ENCODE measurements at places on chromosomes 11 and 22. TPM values are rescaled to one million over a fixed set of nuclear protein-coding genes. Genes with fewer than 3 reads are reported as not detected.

DNA sequence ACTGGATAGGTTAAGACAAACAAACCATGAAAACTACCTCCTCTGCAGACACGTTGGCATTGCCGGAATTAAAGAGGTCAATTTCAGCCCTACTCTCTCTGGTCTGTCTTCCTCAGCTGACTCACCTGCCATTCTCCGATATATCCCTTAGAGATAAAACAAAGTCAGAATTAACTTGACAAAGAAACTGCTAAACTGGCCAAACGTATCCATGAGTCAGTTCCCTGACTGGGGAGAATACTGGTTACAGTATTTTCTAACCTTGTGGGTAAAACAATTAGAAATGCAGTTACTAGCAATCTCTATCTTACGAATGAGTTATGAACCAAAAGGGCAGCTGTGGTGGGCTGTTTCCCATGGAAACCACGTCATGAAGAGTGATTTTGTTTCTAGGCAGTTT is 96.2 kb downstream of the RDX start:
- H3K4me3 ChIP-seq = no peak overlapping the region
- no peak for DNase-seq
- H3K27ac ChIP-seq = no peak overlapping the region
- H3K36me3 ChIP-seq = no peaks in the 10 kb centered on the region
- H3K4me1 ChIP-seq = no peaks in the 10 kb centered on the region

DNA sequence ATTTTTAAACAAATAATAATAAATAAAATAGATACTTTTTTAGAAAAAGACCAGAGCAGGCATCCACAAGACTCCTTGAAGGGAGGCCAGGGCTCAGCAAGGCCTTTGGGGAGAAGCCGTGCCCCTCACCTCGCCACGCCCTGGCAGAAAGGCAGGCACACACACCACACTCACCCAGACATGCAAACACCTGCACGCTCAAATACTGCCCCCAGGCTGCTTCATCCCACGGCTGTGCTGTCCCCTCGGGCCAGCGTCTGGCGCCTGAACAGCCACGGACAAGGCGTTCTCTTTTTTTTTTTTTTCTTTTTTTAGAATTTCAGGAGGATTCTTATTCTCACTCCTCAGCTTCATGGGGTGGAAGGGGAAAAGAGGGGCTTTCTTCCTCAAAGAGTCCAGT is 1.5 kb downstream of the FADS3 start:
- no peaks in the 10 kb centered on the region for H3K4me1 ChIP-seq
- no peak overlapping the region for H3K27ac ChIP-seq
- DNase-seq = no peak
- no peaks in the 10 kb centered on the region for H3K36me3 ChIP-seq
- peak overlapping the region; percentile 43 for H3K4me3 ChIP-seq

DNA sequence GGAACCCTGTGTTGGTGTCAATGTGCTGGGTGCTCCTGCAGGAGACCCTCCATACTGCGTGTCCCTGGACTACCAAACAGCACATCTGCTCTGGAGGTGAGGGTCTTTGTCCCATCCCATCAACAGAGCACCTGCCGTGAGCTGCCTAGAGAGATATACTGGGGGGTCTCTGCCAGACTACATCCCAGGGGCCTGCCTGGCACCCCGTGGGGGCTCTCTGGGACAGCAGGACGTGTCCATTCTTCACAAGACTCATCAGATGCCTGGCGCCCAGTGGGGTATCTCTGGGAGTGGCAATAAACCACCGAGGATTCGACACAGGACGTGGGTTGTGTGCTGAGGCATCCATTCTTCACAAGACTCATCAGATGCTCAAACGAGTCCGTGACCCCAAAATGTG is 42.7 kb downstream of the SHANK2 start:
- H3K4me3 ChIP-seq = no peak overlapping the region
- H3K27ac ChIP-seq = no peak overlapping the region
- peak; percentile 36 for DNase-seq
- no peaks in the 10 kb centered on the region for H3K27me3 ChIP-seq
- H3K4me1 ChIP-seq = no peaks in the 10 kb centered on the region

Gene SIDT2
- total RNA-seq = 81.3 TPM

Gene FJX1
- 5.8 TPM for total RNA-seq

DNA sequence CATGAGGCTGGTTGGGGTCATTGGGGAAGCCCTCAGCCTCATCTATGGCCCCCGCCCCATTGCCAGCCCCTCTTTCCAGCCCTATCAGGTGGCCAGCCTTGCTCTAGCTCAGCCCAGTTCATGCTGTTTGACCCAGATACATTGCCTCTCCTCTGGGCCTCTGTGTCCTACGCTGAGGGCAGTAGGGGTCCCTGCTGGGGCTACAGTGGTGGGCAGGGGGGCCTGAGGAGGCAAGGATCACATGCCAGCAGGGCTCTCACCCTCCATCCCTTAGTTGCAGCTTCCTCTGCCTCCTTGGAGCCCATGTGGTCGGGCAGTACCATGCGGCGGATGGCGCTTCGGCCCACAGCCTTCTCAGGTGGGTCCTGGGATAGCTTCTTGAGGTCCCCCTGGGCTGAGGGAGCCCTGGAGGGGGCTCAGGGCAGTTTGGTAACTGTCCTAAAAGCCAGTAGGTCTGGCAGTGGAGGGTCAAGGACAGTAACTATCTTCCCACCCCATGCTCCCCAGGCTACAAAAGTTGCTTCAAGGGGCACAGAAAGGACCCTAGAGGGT is 19.2 kb downstream of the EMID1 start:
- no peaks in the 10 kb centered on the region for H3K27me3 ChIP-seq
- H3K27ac ChIP-seq = no peak overlapping the region
- H3K36me3 ChIP-seq = no peaks in the 10 kb centered on the region

DNA sequence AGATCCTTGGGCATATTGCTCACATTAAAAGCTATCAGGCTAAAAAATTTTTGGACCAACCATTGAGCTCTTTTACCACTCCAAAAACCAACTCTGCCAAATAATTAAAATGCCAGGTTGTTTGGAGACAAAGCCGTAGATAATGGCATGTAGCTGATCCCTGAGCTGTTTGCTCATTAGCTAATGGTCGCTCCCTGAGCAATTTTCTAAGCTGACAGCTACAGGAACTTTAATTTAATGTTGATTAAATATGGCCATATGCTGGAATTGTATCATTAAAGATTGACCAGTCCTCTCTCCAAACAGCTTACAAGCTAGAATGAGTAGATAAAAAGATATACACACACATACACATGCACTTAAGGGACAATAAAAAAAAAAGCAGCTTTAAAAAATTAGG is 216.2 kb upstream of the ARHGAP20 start:
- no peak for DNase-seq
- H3K36me3 ChIP-seq = no peaks in the 10 kb centered on the region
- no peak overlapping the region for H3K27ac ChIP-seq

GRCh38 chr11:130523609-130524008 is 75.2 kb downstream of the ADAMTS15 start:
- no peak for DNase-seq
- H3K27ac ChIP-seq = peak overlapping the region; percentile 64
- no peaks in the 10 kb centered on the region for H3K36me3 ChIP-seq
- H3K4me1 ChIP-seq = peaks cover 2% of the 10 kb centered on the region
- H3K27me3 ChIP-seq = no peaks in the 10 kb centered on the region

DNA sequence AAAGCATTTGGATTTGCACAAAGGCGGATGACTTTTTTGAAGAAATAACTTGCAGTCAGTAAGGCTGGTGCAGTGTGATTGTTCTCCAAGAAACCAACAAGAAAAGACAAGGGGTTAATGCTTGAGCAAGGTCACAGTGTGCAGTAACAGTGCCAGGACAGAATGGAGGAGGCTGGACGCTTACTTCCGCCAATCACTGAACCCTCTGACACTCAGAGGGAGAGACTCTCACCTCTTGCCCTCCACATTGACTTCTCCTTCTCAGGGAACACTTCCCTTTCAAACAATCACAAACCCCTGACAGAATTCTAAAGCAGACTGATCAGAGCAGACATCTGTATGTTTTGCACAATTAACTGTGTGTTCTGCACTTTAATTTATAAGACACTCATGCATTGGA is 228.4 kb downstream of the BLID start:
- no peaks in the 10 kb centered on the region for H3K27me3 ChIP-seq
- DNase-seq = no peak
- peaks cover 4% of the 10 kb centered on the region for H3K4me1 ChIP-seq
- H3K4me3 ChIP-seq = no peak overlapping the region
- no peaks in the 10 kb centered on the region for H3K36me3 ChIP-seq

DNA sequence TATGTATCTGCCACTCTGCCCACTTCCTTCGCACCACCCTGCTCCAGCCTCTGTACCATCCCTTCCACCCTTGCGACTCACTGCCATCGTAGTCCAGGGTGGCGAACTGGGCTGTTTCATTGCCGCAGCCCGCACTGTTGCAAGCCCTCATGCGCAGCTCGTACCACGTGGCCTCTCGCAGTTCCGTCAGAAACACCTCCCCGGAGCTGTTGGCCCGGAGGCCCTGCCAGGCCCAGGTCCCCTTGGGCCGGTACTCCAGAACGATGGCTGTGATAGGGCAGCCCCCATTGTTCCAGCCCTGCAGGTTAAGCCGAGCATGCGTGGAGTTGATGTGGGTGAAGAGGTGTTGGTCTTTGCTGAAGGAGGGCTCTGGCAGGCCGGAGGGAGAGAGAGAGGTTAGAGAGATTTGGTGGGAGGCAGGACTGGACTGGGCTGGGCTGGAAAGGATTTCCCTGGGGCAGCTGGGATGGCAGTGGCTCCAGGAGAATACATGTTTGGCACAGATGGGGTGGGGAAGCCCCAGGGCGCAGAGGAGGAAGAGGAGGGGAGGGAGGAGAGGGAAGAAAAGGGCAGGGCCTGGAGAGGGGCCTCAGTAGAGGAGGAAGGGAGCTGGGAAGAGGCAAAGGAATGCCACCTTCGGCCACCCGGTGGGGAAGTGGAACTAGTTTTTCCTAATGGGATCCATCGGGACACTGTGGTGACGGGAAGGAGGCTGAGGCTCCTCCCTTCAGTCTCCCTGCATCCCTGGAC is 109.6 kb downstream of the CEP164 start:
- no peaks in the 10 kb centered on the region for H3K36me3 ChIP-seq
- H3K4me3 ChIP-seq = no peak overlapping the region
- H3K27ac ChIP-seq = no peak overlapping the region

Gene E2F8
- 0.29 TPM for total RNA-seq

- H3K27ac ChIP-seq = no peak overlapping the region
- H3K4me3 ChIP-seq = no peak overlapping the region
- H3K36me3 ChIP-seq = no peaks in the 10 kb centered on the region
- H3K4me1 ChIP-seq = no peaks in the 10 kb centered on the region
- DNase-seq = no peak
Measured at GRCh38 chr11:36365907-36366306, 69.8 kb downstream of the PRR5L start.

- H3K27me3 ChIP-seq = no peaks in the 10 kb centered on the region
- H3K27ac ChIP-seq = no peak overlapping the region
- H3K36me3 ChIP-seq = no peaks in the 10 kb centered on the region
Measured at GRCh38 chr11:65962141-65962564, 619 bp downstream of the SART1 start.

DNA sequence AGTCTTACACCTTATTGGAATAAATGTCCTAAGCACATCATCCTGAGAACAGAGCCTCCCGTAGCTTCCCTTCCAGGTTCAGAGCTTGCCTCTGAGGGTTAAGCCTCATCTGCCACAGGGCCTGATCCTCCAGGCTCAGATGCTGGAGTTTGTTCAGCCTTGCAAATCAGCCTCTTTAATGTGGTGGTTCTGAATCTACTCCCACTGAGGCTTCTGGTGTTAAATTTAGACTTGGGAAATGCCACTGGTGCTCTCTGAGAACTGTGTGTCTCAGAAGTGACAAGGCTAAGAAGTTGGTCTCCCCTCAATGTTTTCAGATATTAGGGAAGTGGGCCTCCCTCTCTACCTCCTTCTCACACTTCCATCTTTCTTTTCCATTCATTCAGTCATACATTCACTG is 68.7 kb downstream of the CCDC81 start:
- no peaks in the 10 kb centered on the region for H3K4me1 ChIP-seq
- no peak overlapping the region for H3K27ac ChIP-seq
- DNase-seq = no peak
- no peaks in the 10 kb centered on the region for H3K27me3 ChIP-seq
- H3K36me3 ChIP-seq = peaks cover 8% of the 10 kb centered on the region
- no peak overlapping the region for H3K4me3 ChIP-seq

Gene P4HA3
- 5.8 TPM for total RNA-seq

- H3K27me3 ChIP-seq = no peaks in the 10 kb centered on the region
- H3K4me3 ChIP-seq = no peak overlapping the region
- DNase-seq = peak; percentile 64
Measured at GRCh38 chr11:3232956-3233355, 739 bp upstream of the MRGPRE start.

GRCh38 chr22:24040946-24041345 is 29.8 kb downstream of the CABIN1 start:
- H3K27ac ChIP-seq = no peak overlapping the region
- no peaks in the 10 kb centered on the region for H3K4me1 ChIP-seq
- peaks cover 5% of the 10 kb centered on the region for H3K36me3 ChIP-seq
- H3K27me3 ChIP-seq = no peaks in the 10 kb centered on the region
- no peak for DNase-seq

GRCh38 chr11:116596346-116597260 is 176.2 kb downstream of the BUD13 start:
- no peak overlapping the region for H3K27ac ChIP-seq
- no peak for DNase-seq
- H3K36me3 ChIP-seq = no peaks in the 10 kb centered on the region
- no peaks in the 10 kb centered on the region for H3K27me3 ChIP-seq
- H3K4me1 ChIP-seq = peaks cover under 1% of the 10 kb centered on the region
- no peak overlapping the region for H3K4me3 ChIP-seq

Gene OR2AT4
- total RNA-seq = not detected

DNA sequence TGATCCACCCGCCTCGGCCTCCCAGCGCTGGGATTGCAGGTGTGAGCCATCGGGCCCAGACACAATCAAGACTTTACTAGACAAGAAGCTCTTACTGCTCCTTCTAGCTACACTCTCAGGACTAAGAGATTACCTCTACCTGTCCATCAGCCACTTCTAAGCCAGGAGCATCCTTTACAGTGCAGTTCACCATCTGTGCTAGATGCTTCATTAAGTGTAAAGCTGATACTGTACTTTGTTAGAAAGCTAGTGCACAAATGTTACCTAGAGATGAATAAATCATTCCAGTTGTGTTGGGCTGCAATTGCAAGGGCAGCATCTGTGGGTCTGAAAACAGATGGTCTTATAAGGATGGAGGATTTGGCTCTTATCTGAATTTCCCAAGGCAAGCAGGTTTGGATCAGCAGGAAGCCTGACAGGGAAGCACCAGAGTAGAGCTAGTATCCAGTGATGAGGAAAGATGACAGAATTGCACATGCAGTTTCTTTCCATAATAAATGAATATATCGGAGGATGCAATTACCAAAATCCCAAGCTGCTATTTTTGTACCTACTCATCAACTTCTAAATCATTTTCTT is 58.3 kb downstream of the FAM168A start:
- H3K36me3 ChIP-seq = no peaks in the 10 kb centered on the region
- no peaks in the 10 kb centered on the region for H3K4me1 ChIP-seq
- DNase-seq = no peak
- H3K4me3 ChIP-seq = no peak overlapping the region
- no peak overlapping the region for H3K27ac ChIP-seq
- H3K27me3 ChIP-seq = no peaks in the 10 kb centered on the region

Gene SMC1B
- not detected for total RNA-seq
